Smooth muscle cell of trachea (primary cell): ENCODE measurements at places on chromosomes 1 and 21. TPM values are rescaled to one million over a fixed set of nuclear protein-coding genes. Genes with fewer than 3 reads are reported as not detected.

CRB1 gene
- total RNA-seq: 0.15 and 0.33 TPM in 2 replicates

BRINP3 gene
- not detected in 2 replicates for total RNA-seq

AMY2A gene
- total RNA-seq: not detected in 2 replicates

RGS7 gene
- 1.9 and 2.5 TPM in 2 replicates for total RNA-seq

GJB3 gene
- total RNA-seq: not detected in 2 replicates

KPRP gene
- total RNA-seq: not detected in 2 replicates

FCN3 gene
- total RNA-seq: not detected in 2 replicates

HTR1D gene
- total RNA-seq: not detected in 2 replicates

FBLIM1 gene
- total RNA-seq: 34.9 and 53.4 TPM in 2 replicates

LIX1L gene
- 19.0 and 26.0 TPM in 2 replicates for total RNA-seq
